ENCODE measurements at places on chromosomes 13 and 19.

- DNase-seq, result no peak
Observed at GRCh38 chr13:19567820-19568534, 6.6 kb upstream of the TPTE2 start.

DNA sequence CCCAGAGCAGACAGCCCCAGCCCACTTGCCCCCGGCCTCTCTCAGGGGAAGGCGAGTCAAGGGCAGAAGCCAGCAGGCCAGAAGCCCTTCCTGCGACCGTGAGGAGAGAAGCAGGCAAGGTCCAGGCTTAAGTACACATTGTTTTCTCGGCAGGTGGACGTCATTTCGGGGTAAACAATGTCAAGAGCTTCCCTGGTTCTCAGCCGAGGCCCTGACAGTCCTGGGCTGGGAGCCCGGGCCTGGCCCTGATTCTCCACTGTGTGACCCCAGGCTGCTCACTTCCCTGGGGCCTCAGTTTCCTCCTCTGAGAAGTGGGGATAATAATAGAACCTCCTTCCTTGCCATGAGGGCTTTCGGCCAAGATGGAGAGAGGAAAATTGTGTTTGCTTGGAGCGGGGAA lies 19.4 kb downstream of the PLVAP start:
- DNase-seq, result no peak

GRCh38 chr19:4519521-4520277 lies 1.4 kb upstream of the PLIN4 start:
- no peak for DNase-seq

GRCh38 chr13:79190932-79191331 lies 215.1 kb downstream of the RBM26 start:
- no peak for DNase-seq

- DNase-seq, result peak; percentile 63
Observed at GRCh38 chr19:42386974-42387707, 3.0 kb downstream of the CNFN start.

- no peak for DNase-seq
Observed at GRCh38 chr19:34353546-34353945, 11.4 kb upstream of the GPI start.

- DNase-seq, result no peak
Observed at GRCh38 chr19:39253374-39254149, 4.9 kb upstream of the IFNL4 start.

GRCh38 chr19:1234955-1235380 lies 2.8 kb downstream of the CBARP start:
- DNase-seq, result no peak

GRCh38 chr13:42638886-42639285 lies 64.9 kb downstream of the TNFSF11 start:
- no peak for DNase-seq

DNA sequence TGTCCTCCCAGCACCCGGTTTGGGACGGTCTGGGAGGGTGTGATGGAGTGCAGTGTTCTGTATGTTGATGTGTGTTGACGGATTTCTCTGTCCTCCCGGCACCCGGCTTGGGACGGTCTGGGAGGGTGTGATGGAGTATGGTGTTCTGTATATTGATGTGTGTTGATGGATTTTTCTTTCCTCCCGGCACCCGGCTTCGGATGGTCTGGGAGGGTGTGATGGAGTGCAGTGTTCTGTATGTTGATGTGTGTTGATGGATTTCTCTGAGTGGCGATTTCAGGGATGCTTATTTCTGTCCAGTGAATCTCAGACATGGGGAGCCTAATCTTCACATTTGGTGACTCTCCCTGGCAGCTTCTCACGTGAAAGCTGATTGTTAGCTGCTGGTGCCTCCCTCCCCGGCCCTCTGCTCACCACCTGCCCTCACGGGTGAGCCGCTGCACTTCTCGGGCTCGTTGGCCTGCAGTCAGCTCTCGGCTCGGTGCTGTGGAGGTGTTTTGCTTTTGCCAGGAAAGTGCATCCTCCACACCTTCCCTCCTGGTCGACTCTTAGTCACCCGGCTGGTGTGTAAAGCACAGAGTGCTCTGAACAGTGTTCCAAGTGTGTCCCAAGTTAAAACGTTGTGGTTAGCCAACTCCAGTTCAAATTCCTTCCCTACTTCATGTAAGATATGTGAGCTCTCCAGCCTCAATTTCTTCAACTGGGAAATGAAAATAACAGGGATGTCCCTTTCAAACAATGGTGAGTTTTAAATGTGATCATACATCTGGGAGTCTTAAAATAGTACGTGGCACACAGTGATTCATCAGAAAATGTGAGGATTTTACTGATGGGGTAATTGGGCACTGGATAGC lies 54.6 kb downstream of the ATP11A start:
- no peak for DNase-seq

GRCh38 chr13:63910511-63910910 lies 2494.9 kb upstream of the PCDH20 start:
- no peak for DNase-seq

GRCh38 chr19:50549927-50550593 lies 18.2 kb downstream of the LRRC4B start:
- DNase-seq, result no peak

DNA sequence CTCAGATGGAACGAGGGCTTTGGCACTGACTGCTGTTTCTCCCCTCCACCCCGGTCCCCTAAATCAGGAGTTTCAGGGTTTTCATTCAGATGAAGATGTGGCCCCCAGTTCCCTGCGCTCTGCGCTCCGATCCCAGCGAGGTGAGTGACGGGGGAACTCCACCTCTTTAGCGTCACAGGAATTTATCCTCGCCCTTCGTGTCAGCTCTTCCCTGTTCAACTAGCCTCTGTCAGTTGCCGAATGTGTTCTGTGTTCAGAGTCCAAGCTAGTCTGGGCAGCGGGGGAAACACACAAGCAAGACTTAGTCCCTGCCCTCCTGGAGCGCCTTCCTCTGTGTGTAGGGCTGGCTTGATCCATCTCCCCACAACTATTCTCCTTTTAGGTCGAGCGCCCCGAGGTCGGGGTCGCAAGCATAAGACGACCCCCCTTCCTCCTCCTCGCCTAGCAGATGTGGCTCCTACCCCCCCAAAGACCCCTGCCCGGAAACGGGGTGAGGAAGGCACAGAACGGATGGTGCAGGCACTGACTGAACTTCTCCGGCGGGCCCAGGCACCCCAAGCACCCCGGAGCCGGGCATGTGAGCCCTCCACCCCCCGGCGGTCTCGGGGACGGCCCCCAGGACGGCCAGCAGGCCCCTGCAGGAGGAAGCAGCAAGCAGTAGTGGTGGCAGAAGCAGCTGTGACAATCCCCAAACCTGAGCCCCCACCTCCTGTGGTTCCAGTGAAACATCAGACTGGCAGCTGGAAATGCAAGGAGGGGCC lies 1.8 kb downstream of the KMT2B start:
- no peak for DNase-seq

DNA sequence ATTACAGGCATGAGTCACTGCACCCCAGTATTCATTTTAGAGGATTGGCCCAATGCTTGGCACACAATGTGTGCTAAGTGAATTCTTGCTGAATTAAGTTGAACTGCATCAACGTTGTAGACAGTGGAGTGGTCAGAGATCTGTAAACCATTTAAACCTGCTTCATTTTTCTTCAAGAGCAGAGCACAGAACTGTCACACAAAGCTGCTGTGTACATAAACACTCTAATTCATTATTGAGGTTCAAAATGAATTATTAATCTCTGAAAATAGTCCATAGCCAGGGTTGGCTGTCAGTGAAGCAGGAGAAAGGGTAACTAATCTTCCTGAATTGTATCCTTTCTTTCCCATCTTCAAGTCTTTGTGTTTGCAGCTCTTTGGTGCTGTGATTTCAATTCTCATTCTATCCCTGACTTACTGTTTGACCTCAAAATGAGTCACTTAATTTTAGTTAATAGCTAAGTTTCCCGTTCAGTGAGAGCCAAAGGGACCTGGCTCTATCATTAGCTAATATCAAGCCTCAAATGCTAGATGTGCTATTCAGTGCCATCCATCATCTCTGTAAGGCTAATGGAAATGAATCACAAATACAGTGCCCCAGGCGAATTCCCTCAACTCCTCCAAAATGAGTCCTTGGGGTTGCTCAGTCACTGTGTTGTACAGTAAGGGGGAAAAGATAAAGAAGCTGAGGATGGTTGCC lies 77.0 kb upstream of the TSC22D1 start:
- no peak for DNase-seq

GRCh38 chr19:20276011-20276731 lies 109.2 kb downstream of the ZNF486 start:
- DNase-seq, result no peak

DNA sequence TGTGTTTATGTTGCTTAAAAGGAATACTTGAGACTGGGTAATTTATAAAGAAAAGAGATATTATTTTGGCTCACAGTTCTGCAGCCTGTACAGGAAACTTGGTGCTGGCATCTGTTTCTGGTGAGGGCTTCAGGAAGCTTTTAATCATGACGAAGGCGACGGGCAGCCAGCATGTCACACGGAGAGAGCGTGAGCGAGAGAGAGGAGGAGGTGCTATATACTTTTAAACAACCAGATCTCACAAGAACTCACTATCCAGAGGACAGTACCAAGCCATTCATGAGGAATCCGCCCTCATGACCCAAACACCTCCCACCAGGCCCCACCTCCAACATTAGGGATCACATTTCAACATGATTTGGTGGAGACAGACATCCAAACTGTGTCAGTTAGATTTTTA lies 163.4 kb upstream of the TSC22D1 start:
- DNase-seq, result no peak

- no peak for DNase-seq
Observed at GRCh38 chr13:113819731-113820715, 43.9 kb downstream of the GAS6 start.

GRCh38 chr13:26923824-26924605 lies 163.4 kb upstream of the GPR12 start:
- no peak for DNase-seq

- DNase-seq, result no peak
Observed at GRCh38 chr19:14555918-14556661, 15.8 kb downstream of the NDUFB7 start.

- no peak for DNase-seq
Observed at GRCh38 chr13:20363603-20364002, 131.5 kb upstream of the GJB6 start.

DNA sequence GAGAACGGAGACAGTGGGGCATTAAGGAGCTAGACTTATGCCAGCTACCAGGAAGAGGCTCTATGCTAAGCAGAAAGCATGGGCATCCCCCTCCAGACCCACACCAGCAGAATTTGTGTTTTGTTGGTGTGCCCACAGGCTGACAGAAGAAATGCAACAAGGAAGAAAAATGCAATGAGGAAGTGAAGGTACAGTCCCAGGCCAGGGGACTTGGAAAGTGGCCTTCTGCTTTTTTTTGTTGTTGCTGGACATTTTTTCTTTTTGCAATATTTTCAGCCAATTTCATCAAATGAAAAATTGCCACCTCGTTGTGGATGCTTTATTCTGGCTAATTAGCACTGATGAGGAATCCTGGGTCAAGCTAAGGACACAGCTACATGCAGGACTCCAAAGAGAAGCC lies 167.7 kb downstream of the TSHZ3 start:
- DNase-seq, result no peak

- DNase-seq, result no peak
Observed at GRCh38 chr13:110828705-110829104, 86.2 kb downstream of the ANKRD10 start.

GRCh38 chr13:42992764-42993122 lies 702 bp upstream of the EPSTI1 start:
- DNase-seq, result no peak

- no peak for DNase-seq
Observed at GRCh38 chr19:42601811-42602443, 7.2 kb upstream of the CEACAM8 start.

DNA sequence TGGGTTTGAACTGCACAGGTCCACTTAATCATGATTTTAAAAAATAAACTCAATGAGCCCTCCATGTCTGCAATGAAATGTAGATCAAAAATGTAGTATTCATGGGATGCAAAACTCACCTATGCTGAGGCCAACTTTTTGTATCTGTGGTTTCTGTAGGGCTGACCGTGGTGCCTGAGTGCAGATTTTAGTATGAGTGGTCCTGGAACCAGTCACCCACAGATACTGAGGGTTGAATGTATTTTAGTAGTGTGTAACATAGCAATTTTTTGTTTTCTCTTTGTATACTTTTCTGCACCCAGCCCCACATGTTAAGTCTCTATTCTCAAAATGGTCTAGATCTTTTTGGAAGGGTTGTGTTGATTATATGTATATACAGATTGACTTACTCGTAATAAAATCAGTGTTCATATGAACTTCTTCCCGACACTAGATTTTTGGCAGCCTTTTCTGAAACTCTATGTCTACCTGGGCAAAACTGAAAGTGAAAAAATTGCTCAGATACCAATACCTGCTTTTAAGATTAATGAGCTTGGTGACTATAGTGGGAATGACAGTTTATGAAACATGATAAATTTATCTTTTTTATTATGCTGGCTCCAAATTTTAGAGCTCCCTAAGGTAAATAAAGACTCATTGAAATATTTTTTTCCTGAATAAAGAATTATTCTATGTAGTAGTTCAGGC lies 51.6 kb downstream of the DNAJC15 start:
- no peak for DNase-seq

DNA sequence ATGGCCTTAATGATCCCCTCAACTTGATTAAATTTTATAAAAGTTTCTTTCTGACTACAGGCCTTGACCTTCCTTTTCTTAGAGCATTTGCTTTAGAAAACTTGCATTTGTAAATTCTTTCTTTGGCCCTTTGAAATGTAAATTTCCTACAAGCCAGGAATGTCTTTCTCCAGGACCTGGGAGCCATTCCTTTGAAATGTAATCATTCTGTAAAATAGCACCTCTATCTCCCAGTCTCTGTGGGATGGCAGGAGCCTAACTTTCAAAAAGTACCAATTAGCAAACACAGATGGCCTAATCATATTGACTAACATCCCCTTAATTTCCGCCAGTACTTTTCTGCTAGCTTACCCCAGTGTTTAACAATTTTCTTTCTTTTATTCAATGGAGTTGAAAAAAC lies 1394.2 kb upstream of the ATXN8OS start:
- DNase-seq, result no peak

DNA sequence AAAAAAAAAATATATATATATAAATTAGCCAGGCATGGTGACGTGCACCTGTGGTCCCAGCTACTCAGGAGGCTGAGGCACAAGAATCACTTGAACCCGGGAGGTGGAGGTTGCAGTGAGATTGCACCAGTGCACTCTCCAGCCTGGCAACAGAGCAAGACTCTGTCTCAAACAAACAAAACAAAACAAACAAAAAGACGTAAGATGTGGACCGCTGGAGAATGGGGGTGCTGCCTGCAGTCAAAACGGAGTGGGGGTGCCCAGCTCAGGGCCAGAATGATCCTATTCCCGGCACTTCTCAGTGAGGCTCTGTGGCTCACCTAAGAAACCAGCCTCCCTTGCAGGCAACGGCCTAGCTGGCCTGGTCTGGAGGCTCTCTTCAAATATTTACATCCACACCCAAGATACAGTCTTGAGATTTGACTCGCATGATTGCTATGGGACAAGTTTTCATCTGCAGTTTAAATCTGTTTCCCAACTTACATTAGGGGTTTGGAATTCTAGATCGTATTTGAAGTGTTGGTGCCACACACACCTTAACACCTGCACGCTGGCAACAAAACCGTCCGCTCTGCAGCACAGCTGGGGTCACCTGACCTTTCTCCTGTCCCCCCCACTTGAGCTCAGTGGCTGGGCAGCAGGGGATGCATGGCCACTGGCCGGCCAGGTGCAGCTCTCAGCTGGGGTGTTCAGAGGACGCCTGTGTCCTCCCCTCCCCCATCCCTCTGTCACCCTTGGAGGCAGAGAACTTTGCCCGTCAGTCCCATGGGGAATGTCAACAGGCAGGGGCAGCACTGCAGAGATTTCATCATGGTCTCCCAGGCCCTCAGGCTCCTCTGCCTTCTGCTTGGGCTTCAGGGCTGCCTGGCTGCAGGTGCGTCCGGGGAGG lies at the start of gene F7:
F7 (plus strand) TSS at position 760 of the 889 bp plus-strand sequence; CDS start at position 811, 51 bp downstream.
- DNase-seq, result no peak

- DNase-seq, result no peak
Observed at GRCh38 chr13:24022568-24022967, 125.3 kb upstream of the C1QTNF9B start.

All from stimulated activated CD4-positive, alpha-beta T cell treated with anti-CD3 and anti-CD28 coated beads, Interleukin-12 subunit alpha, Interleukin-12 subunit beta, amount 100 ng/mL, for 24 hours (primary cell).